ENCODE measurements at places on chromosomes 12 and 14.

DNA sequence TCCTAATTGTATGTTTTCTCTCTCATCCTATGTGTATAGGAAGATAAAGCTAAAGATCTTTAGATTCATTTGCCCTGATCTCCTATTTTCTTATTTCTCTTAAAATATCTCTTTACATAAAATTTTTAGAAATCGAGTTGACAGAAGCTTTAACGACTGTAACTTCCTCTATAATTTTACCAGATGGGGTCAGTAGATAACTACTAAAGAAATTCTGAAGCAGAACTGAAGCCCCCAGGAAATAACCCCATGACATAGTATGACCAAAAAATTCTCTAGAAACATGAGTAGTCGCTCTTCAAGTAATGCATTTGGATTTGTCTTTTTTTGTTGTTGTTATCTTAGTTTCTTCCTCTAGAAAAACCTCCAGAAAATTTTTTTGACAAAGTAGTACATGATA, 288.0 kb downstream of the ERC1 start:
- H3K4me3 ChIP-seq: no peak overlapping the region
- H3K4me1 ChIP-seq: peaks cover 5% of the 10 kb centered on the region
- no peak overlapping the region for H3K27ac ChIP-seq
- H3K27me3 ChIP-seq: no peaks in the 10 kb centered on the region
- no peak for DNase-seq

- peak overlapping the region; percentile 94 for H3K4me3 ChIP-seq
- no peaks in the 10 kb centered on the region for H3K27me3 ChIP-seq
- no peaks in the 10 kb centered on the region for H3K4me1 ChIP-seq
- DNase-seq: no peak
- no peak overlapping the region for H3K27ac ChIP-seq
- no peaks in the 10 kb centered on the region for H3K36me3 ChIP-seq
Measured at GRCh38 chr14:73645248-73645610, 443 bp downstream of the DNAL1 start.

- H3K27me3 ChIP-seq: no peaks in the 10 kb centered on the region
- peaks cover 2% of the 10 kb centered on the region for H3K36me3 ChIP-seq
- peaks cover 9% of the 10 kb centered on the region for H3K4me1 ChIP-seq
- DNase-seq: no peak
- H3K4me3 ChIP-seq: no peak overlapping the region
- no peak overlapping the region for H3K27ac ChIP-seq
Measured at GRCh38 chr12:94267537-94267872, 119.1 kb downstream of the PLXNC1 start.

- no peak overlapping the region for H3K27ac ChIP-seq
- no peaks in the 10 kb centered on the region for H3K27me3 ChIP-seq
- peaks cover 4% of the 10 kb centered on the region for H3K36me3 ChIP-seq
- H3K4me1 ChIP-seq: peaks cover 3% of the 10 kb centered on the region
- H3K4me3 ChIP-seq: no peak overlapping the region
Measured at GRCh38 chr12:83826112-83826511, 1086.5 kb downstream of the SLC6A15 start.

GRCh38 chr14:38224338-38224737, 16.6 kb downstream of the SSTR1 start:
- H3K27me3 ChIP-seq: no peaks in the 10 kb centered on the region
- no peak overlapping the region for H3K4me3 ChIP-seq
- H3K4me1 ChIP-seq: peaks cover 3% of the 10 kb centered on the region
- no peak overlapping the region for H3K27ac ChIP-seq

GRCh38 chr12:128259556-128260070, 7.4 kb upstream of the TMEM132C start:
- no peak overlapping the region for H3K4me3 ChIP-seq
- no peak overlapping the region for H3K27ac ChIP-seq
- no peaks in the 10 kb centered on the region for H3K4me1 ChIP-seq
- no peaks in the 10 kb centered on the region for H3K27me3 ChIP-seq

- H3K27me3 ChIP-seq: no peaks in the 10 kb centered on the region
- H3K36me3 ChIP-seq: peaks cover 1% of the 10 kb centered on the region
- no peak overlapping the region for H3K4me3 ChIP-seq
- DNase-seq: no peak
- H3K27ac ChIP-seq: no peak overlapping the region
- peaks cover 15% of the 10 kb centered on the region for H3K4me1 ChIP-seq
Measured at GRCh38 chr12:13093191-13093847, 10.1 kb downstream of the GSG1 start.

DNA sequence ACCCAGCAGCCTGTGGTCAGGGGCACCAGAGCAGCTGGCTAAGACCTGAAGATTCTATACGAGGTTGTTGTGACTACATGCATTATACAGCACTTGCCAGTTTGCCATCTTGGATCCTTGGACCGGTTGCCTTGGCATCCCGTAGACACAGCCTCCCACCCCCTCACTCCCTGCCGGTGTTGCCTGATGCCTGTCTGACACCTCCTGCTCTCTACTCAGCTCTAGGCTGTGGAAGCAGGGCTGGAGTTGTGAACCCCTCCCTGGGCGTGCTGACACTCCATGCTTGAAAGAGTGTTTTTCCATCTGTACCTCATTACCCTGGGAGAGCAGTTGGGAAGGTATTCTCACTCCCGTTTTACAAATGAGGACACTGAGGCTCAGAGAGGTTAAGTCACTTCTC, 2.5 kb downstream of the CHGA start:
- no peak overlapping the region for H3K27ac ChIP-seq
- DNase-seq: no peak
- H3K27me3 ChIP-seq: no peaks in the 10 kb centered on the region
- H3K4me3 ChIP-seq: no peak overlapping the region
- no peaks in the 10 kb centered on the region for H3K4me1 ChIP-seq

DNA sequence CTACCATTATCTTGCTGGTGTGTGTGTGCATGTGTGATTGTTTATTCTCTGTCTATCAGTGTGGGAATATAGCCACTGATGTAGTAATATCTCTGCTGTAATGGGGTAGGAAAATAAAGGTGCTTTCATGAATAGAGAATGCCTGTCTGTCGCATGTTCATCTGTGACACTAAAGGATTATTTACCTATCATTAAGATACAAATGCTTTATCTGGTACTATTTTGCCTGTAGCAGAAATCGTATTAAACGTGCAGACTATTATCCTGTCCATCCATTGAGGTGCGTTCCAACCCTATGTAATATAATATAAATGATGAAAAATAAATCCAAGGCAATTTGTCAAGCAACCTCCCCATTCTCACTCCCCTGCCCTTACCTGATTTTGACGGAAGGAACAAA, 1215.1 kb downstream of the BCL11B start:
- DNase-seq: no peak
- no peaks in the 10 kb centered on the region for H3K4me1 ChIP-seq
- no peak overlapping the region for H3K27ac ChIP-seq

DNA sequence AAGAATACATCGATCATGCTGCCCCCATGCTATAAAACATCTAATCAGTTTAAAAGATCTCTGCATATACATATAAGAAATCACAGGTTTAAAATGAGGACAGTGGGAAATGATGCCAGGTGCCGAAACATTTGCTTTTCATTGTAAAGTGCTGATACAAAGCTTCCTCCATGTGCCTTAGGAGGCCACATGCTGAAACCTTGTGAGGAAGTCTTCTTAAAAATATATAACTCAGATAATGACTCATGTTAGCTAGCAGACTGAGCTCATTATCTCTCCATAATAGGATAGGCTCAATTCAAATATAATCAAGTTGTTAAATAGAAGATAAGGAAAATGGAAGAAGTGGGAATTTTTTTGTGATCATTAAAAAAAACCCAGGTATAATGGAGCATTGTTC, 65.9 kb downstream of the RFX4 start:
- no peak for DNase-seq
- no peak overlapping the region for H3K27ac ChIP-seq
- no peaks in the 10 kb centered on the region for H3K36me3 ChIP-seq
- no peaks in the 10 kb centered on the region for H3K27me3 ChIP-seq

- DNase-seq: peak; percentile 69
- no peak overlapping the region for H3K27ac ChIP-seq
- peaks cover 12% of the 10 kb centered on the region for H3K36me3 ChIP-seq
- H3K27me3 ChIP-seq: no peaks in the 10 kb centered on the region
- H3K4me3 ChIP-seq: peak overlapping the region; percentile 45
- no peaks in the 10 kb centered on the region for H3K4me1 ChIP-seq
Measured at GRCh38 chr12:116759783-116760621, 21.9 kb downstream of the RNFT2 start.

DNA sequence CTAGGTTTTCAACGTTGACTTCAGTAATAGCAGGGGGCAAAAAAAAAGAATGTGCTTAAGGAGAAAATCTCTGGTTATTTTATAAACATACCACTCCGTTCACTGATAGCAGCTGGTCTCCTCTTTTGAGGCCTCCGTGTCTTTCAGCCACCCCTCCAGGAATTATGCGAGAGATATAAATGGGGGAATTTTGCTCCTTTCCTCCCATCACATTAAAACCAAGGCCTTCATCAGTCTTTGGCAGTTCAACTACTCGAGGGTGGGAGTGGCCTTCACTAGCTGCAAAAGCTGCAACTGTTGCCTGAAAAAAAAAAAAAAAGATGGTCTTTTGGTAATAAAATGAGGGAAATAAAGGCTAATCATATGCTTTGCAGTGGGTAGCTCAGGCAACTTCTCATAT, 92.1 kb downstream of the LIN7A start:
- H3K36me3 ChIP-seq: peaks cover 6% of the 10 kb centered on the region
- no peak overlapping the region for H3K4me3 ChIP-seq
- H3K4me1 ChIP-seq: peaks cover 8% of the 10 kb centered on the region
- no peak for DNase-seq
- no peaks in the 10 kb centered on the region for H3K27me3 ChIP-seq

DNA sequence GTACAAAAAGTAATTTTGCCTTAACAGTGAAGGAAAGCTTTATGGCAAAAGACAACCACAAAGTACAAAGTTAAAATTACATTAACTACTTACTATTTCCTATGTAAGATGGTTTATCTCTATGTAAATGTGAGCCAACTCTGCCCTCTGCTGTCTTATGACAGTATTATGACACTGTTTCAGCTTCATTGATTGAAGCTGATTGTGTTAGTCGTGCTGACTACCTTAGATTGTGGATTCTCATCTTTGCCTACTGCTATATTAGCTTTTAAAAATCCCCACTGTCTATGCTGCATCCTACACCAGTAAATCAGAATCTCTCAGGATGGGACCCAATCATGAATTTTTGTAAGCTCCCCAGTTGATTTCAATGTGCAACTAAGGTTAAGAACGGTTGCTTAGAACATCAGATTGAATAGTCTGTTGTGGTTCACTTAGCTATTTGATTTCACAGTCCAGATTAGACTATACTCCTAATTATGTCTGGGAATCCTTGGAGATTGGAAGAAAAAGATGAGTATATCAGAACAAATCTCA, 12.2 kb upstream of the SPTB start:
- H3K4me3 ChIP-seq: no peak overlapping the region
- H3K36me3 ChIP-seq: no peaks in the 10 kb centered on the region
- H3K27ac ChIP-seq: no peak overlapping the region
- H3K4me1 ChIP-seq: no peaks in the 10 kb centered on the region
- no peaks in the 10 kb centered on the region for H3K27me3 ChIP-seq
